CD4-positive, alpha-beta T cell treated with Interleukin-2 at 100 ng/mL for 4 hours (primary cell): ENCODE measurements at places on chromosomes 6 and 20.

DNA sequence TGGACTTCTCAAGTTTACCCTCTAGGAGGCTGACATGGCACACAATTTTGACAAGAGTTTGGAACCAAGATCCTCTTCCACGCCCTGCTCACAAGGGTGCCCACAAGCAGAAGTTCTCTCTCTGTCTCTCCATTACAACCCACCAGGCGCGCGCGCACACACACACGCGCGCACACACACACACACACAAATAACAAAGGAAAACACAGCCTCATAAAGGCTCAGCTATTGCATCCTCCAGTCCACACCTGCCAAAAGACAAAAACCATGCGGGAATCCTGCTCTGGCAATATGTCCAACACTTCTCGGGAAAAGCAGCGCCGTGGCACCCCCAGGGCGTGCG, 870 bp downstream of the PAK5 start:
- no peak for DNase-seq

DNA sequence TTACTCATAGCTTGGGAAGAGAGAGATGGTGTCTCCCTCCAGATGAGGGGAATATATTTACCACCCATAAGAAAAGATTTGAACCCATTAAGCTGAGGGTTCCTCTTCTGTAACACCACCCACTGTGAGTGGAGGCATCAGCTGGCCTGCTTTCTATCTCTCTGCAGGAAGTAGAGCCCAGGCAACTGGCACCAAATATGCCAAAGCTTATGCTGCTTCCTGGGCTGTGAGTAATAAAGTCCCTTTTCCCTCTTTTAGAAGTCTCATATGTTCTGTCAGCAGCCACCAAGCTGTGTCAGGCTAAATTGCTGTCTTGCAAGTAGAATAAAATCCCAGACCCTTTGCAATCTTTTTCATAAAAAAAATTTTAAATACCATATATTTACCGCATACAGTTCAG, 241.4 kb downstream of the LAMA2 start:
- DNase-seq = no peak

- no peak for DNase-seq
These were observed 88.3 kb downstream of the DTNBP1 start for GRCh38 chr6:15574486-15574885.

DNA sequence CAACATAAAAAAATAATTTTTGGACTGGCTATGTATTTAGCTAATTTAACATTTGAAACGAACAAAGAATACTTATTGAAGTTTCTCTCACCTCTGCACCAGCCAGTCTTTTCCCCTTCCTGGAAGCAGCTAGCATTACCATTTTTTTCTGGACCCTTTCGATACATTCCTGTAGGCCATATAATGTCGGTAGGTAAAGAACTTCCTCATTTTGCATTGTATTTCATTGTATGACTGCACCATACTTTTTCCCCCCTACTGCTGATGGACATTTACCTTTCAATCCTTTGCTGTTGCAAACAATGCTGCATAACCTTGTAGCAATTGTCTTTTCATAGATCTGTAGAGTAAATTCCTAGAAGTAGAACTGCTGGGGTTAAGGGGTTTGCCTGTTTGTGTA, 17.6 kb downstream of the CBFA2T2 start:
- no peak for DNase-seq

DNA sequence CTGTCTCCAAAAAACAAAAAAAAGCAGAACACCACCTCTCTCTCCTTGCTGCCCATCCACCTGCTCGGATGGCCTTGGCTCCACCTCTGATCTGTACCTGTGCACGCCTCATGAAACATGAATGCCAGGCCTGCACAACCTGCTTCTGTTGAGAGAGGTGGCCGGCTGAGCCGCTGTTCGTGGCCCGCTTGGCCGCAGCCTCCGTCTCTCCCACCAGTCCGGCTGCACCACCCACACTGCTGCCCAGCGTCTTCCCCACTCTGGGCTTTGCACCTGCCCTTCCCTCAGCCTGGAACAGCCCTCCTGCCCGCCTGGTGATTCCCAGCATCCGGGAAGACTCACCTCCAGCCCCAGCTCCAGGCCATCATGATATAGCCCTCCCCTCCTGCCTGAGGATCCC, 12.2 kb upstream of the ZBTB46 start:
- no peak for DNase-seq

GRCh38 chr6:140485740-140486449, 1111.4 kb upstream of the CITED2 start:
- no peak for DNase-seq

GRCh38 chr6:137036566-137037300, 8.0 kb downstream of the IL20RA start:
- no peak for DNase-seq

DNA sequence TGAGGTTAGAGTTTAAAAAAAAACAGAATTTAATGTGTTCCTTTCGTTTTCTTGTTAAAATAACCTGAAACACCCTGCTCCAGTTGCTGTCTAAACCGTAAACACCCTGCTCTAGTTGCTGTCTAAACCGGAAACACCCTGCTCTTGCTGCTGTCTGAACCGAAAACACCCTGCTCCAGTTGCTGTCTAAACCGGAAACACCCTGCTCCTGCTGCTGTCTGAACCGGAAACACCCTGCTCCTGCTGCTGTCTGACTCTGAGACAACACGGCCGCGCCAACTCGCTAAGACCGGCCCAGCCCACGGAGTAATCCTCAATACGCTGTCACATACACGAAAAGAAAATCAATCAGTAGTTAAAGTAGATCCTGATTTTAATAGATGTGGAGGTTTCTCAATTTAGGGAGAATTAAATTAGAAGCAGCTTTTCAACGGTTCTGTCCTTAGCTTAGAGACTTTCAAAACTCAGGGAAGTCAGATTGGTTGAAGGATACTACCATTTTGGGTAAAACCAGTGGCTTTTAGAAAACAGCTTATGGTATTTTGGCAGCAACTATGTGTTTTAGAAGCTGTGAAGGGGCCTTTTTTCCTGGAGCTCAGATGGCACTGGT, 98.3 kb downstream of the RAMACL start:
- peak; percentile 90 for DNase-seq

- DNase-seq = no peak
These were observed 54.7 kb upstream of the NXT1 start for GRCh38 chr20:23295934-23296333.

DNA sequence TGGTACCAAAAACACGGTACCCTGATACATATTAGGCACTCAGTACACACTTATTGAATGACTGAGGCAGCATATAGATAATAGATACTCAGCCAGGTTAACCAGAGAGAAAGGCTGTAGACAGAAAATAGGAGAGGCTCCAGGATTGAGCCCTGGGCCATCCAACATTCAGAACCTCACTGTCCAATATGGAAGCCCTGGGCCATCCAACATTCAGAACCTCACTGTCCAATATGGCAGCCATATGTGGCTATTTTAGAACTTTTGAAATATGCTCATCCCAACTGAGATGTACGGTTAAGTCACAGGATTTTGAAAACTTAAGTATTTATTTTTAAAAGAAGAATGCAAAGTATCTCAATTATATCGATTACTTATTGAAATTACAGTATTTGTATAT, 142.5 kb upstream of the ID4 start:
- no peak for DNase-seq

GRCh38 chr20:19026121-19026878, 186.1 kb upstream of the SLC24A3 start:
- DNase-seq = no peak

- DNase-seq = no peak
These were observed 25.8 kb downstream of the NKAIN2 start for GRCh38 chr6:123829302-123829953.

DNA sequence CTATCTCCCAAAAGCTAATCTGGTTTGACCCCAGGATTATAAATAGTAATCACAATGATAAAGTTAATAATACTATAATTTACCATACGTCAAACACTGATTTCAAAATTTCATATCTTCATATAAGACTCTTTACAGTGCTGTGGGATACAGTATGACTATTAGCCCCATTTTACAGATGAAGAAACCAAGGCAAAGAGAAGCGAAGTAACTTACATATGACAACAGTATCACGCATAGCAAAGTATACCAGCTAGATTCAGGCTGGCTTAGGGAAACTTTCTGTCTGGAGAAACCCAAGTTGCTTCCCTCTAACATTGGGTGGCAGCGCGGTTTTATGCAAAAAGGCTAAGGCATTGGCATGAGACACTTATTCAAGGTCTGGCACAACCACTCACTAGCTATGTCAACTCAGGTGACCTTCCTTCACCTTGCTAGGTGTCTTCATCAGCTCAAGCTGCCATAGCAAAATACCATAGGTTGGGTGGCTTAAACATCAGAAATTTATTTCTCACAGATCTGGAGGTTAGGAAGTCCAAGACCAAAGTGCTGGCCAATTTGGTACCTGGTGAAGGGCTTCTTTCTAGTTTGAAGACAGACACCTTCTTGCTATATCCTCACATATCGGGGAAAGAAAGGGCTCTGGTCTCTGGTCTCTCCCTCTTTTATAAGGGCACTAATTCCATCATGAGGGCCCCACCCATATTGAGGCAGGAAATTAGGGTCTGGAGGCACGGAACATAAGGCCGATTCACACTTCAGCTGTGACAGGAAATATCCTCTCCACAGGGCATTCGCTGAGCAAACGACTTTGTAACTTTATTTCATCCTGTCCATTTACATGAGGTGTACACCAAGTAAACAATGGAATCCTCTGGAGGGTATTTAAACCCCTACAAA, 22.4 kb upstream of the UTRN start:
- DNase-seq = peak; percentile 43

GRCh38 chr6:33927616-33928015, 123.8 kb upstream of the MLN start:
- DNase-seq = no peak

DNA sequence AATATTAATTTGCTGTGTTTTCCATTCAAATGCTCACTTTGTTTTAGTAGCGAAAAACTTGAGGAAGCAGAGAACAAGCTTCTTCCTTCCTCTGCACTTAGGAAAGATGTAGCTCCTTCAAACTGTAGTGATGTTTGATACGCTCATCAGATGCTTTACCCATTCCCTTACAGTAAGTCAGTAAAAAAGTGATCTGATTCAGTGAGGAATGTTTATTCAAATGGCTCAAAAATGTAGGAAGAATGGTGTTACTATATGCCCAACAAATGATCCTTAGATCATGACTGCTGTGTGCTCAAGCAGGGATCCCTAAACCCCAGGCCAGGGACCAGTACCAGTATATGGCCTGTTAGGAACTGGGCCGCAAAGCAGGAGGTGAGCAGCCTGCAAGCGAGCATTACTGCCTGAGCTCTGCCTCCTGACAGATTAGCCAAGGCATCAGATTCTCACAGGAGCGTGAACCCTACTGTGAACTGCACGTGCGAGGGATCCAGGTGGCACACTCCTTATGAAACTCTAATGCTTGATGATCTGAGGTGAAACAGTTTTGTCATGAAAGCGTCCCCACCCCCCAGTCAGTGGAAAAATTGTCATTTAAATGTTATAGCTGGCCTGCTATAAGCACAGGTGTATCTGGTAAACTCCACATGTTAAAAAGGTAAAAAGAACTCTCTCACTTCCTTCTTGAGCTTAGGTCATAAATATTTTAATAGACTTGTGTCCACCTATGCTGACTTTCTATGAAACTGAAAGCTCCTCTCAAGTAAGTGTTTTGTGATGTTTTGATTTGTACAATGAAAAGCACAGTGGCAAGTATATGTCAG, 187.2 kb downstream of the FOXC1 start:
- no peak for DNase-seq

GRCh38 chr6:166775923-166776220, 148.8 kb upstream of the RPS6KA2 start:
- no peak for DNase-seq

GRCh38 chr20:5989539-5989938, 39.1 kb downstream of the MCM8 start:
- no peak for DNase-seq

- peak; percentile 39 for DNase-seq
These were observed 28.5 kb downstream of the C6orf15 start for GRCh38 chr6:31083742-31084354.

DNA sequence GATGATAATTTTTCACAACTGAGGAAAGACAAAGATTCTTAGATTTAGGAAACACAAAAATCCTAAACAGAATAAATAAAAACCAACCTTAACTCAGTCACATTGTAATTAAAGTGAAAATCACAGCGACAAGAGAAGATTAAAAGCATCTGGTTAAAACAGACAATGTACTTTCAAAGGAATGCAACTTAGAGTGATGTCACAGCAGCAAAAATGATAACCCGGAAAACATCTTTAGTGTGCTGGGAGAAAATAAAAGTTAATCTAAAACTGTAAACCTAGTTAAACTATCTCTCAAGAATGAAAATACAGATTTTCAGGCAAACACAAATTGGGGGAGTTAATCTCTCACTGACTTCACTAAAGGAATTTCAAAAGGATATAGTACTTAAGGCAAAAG, 76.8 kb upstream of the OGFRL1 start:
- DNase-seq = no peak

GRCh38 chr6:89944181-89944755, 50.0 kb downstream of the GJA10 start:
- no peak for DNase-seq

- no peak for DNase-seq
These were observed 3.0 kb upstream of the OTOR start for GRCh38 chr20:16745204-16745603.

DNA sequence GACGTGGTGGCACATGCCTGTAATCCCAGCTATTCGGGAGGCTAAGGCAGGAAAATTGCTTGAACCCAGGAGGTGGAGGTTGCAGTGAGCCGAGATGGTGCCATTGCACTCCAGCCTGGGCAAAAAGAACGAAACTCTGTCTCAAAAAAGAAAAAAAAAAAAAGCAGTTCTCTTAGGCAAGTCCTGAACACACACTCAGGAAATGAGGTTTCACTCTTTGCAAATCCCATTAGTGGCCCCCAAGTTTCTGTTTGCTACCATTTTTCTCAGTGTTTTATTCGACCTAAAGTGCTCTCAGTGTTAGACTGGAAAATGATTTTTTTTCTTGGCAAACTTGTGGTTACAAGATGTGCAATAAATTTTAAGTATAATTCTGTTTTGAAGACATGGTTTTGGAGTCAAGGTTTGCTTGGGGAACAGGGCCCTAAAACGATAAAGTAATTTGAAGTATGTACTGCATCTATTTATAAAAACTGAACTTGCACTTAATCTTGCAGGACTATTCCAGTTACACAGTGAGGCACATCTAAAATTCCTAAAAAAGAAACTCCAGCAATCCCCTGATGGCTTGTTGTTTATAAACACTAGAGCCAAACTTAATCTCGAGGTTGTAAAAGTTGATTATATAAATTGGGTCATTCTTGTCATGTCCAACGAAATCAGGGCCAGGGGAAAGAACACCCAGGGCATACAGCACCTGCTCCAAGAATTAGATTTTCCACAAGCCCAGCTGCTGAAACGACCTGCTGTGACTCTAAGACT, 42.6 kb downstream of the MAP1LC3A start:
- DNase-seq = no peak

- no peak for DNase-seq
These were observed 72.2 kb downstream of the BANF2 start for GRCh38 chr20:17772005-17772343.
